Activated T-cell treated with anti-CD3 and anti-CD28 coated beads, Interleukin-2, amount 50 U/mL, for 72 hours (primary cell): ENCODE measurements at places on chromosomes 1 and 21.

DNA sequence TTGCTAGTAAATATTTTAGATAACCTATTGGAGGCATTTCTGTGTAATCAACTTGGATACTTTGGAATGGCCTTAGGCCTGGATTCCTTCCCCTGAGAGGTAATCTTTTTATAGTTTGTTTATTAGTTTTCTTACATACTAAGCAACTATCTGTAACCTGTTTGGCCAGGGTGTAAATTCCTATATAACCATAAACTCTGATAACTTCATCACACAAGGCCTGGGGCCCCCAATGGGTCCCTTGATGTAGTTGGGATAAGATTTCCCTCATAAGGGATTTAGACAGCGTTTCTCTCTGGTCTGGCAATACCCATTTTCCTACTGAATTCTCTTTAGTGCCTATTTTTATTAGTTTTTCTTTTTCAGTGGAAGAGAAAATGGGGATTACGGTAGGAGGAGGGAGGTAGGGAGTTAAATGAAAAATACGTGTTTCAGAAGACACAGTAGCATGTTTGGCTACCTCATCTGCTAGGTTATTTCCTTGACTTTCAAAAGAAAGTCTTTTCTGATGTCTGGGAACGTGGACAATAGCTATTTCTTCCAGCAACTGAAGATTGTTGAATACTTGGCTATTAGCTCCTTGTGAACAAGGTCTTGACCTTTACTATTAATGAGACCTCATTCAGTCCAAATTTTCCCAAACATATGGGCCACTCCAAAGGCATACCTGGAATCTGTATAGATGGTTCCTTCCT is 7.4 kb upstream of the AADACL3 start:
- no peak for DNase-seq

- no peak for DNase-seq
Measured at GRCh38 chr1:192011525-192011924, 146.7 kb upstream of the RGS18 start.

GRCh38 chr1:163574119-163574518 is 252.4 kb downstream of the NUF2 start:
- DNase-seq, result no peak

GRCh38 chr1:236425031-236425663 is 31.1 kb downstream of the EDARADD start:
- peak; percentile 35 for DNase-seq

GRCh38 chr1:23634840-23635651 is 56.6 kb upstream of the RPL11 start:
- peak; percentile 72 for DNase-seq

DNA sequence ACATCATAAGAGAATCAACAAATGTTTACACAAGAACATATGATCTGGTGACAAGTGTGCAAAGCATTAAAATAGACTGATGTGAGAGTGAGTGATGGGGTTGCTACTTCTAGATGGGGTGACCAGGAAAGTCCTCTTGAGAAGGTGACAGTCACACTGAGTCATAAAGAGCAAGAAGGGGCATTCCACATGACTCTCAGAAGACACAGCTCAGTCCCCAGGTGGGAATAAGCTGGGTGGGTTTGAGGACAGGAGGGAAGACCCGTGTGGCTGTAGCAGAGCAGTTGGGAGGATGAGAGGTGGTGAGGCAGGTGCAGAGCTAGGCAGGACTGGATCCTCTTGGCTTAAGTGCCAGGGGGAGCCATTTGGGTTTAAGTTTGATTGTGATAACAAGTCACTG is 53.1 kb downstream of the TNR start:
- no peak for DNase-seq

DNA sequence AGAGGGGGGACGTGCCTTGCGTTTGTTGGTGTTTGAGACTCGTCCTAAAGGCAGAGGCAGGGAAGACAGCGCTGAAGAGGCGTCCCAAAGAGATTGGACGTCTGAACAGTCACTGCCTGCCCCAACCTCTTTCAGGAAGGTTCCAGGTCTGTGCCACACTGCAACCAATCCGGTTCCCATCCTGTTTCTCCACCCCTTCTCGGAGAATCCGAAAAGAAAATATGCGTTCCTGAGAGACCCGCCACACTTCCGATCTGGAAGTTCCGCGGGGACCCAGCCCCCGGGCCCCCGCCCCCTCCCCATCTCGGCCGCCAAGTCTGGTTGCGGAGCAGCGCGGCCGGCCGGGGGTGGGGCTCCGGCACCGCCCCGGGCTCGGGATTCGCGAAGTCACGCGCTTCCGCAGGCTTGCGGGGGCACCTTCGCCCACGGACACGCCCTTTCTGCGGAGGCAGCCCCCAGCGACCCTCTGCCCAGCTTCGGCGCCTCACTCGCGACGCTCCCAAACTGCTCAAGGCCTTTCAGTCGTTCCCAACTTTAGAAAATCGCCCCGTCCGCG is 124.5 kb upstream of the DPYD start:
- peak; percentile 11 for DNase-seq

GRCh38 chr1:90414201-90414600 is 302.9 kb downstream of the BARHL2 start:
- DNase-seq, result no peak

- no peak for DNase-seq
Measured at GRCh38 chr1:97593192-97593591, 327.6 kb downstream of the DPYD start.

- no peak for DNase-seq
Measured at GRCh38 chr1:116123837-116124533, 12.8 kb downstream of the MAB21L3 start.

DNA sequence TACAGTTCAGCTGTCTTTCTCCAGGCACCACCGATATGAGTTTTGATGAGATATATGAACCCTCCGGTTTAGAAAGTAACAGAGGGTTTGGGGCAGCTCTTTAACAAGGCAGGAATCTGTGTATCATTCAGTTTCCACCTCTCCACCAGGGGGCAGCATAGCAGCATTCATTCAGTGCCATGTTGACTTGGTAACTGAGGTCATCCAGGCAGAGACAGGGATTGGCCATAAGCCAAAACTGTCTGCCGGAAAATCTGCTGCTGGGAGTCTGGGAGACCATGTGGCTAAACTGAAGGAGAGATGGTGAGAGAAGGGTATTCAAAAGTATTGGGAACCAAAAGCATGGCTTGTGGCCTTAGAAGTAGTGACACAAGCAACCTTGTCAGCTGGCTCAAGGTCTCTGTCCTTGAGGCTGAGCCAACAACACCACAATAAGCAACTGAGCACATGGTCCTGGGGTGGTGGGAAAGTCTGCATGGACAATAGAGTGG is 98.5 kb downstream of the LMX1A start:
- DNase-seq, result peak; percentile 50

DNA sequence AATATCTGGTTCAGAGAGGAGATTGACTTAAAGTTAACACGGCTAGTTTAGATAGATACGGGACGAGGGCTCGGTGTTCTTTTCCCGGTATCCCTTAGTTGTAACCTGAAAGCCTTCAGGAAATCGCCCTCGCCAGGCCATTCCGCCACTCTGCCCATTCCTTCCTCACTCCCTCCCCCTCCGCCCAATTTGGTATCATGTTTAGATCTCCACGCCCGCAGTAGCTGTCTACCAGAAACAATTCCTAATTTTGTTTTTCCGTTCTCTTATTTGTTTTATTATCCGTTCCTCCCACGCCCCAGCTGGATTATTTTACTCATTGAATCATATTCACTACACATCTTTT is 685 bp upstream of the VAMP4 start:
- DNase-seq, result peak; percentile 27

GRCh38 chr1:82562448-82562847 is 761.7 kb downstream of the ADGRL2 start:
- no peak for DNase-seq

GRCh38 chr1:61978796-61979195 is 215.9 kb upstream of the L1TD1 start:
- no peak for DNase-seq

DNA sequence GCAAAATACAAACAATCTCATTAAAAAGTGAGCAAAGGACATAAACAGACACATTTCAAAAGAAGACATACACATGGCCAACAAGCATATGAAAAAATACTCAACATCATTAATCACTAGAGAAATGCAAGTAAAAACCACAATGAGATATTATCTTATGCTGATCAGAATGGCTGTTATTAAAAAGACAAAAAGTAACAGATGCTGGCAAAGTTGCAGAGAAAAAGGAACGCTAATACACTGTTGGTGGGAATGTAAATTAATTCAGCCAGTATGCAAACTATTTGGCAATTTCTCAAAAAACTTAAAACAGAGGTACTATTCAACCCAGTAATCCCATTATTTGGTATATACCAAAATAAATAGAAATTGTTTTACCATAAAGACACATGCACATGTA is 32.2 kb upstream of the TNFSF18 start:
- DNase-seq, result no peak

DNA sequence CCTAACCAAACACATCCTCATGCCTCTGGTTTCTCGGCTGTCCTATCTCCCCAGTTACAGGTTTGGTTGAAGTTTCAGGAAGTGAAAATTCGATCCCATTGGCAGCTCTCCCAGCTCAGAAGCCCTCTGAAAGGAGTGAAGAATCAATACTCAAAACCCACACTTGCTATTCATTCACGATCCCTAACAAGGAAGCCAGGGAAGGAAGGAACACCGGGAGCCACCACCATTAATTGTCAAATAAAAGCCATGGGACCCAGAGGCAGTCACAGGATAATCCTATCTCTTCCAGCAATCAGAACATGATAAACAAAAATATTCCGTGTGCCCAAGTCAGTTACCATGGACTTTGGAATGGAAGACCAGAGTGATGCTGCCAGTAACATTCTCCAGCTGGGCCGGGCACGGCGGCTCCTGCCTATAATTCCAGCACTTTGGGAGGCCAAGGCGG is 7.0 kb downstream of the TMPRSS2 start:
- DNase-seq, result no peak

- no peak for DNase-seq
Measured at GRCh38 chr1:94193128-94193527, 44.3 kb downstream of the ARHGAP29 start.

GRCh38 chr1:179234863-179235262 is 5.4 kb upstream of the ABL2 start:
- no peak for DNase-seq

DNA sequence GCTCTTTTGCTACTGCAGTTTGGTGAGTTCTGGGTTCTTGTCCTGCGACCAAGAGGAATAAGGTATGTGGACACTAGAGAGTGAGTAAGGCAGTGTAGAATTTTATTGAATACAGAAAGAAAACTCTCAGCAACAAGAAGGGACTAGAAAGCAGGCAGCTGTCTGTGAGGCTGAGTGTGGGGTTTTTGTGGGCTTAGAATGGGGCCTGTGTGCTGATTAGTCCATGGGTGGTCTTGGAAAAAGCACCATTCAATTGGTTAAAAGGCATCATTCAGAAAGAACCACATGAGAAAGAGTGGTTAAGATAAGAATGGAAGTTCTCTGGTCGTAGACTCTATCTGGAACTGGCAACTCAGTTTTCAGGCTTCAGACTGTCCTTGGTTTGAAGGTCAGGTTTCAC is 298.8 kb downstream of the TGFB2 start:
- DNase-seq, result no peak

DNA sequence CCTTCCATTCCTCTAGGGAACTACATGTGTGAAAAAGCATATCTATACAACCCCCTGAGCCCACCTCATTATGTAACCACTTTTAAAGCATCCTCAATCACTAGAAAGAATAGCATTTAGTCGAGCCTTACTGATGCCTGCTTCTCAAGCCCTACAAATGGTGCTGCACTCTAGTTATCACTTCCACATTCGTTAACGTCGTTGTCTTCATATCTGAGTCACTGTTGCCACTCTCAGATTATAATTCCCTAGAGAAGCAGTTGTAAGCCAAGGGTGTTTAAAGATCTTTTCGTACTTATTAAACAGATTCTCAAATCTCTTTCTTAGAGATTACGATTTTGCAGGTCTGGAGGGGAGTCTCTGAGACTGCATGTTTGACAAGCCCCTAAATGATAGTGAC is 16.5 kb downstream of the ATP1B1 start:
- no peak for DNase-seq

GRCh38 chr1:111197598-111198284 is 2.7 kb downstream of the DENND2D start:
- DNase-seq, result no peak

DNA sequence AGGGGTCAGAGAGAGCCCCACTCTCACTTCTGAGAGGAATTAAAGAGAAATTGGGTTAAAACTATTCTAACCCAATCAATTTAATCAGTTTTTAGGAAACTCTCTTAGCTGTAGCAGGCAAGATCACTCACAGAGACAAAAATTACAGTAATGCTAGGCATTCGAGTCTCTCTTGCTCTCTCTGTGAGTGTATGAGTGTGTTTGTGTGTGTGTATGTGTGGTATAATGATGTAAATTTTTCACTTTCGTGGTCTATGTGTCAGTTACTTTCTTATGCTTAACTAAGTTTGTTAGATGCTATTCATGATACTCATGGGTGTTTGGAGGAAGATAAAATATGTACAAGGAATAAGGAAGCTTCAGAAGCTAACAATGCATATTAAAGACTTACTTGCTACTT is 131.3 kb downstream of the FASLG start:
- DNase-seq, result no peak

DNA sequence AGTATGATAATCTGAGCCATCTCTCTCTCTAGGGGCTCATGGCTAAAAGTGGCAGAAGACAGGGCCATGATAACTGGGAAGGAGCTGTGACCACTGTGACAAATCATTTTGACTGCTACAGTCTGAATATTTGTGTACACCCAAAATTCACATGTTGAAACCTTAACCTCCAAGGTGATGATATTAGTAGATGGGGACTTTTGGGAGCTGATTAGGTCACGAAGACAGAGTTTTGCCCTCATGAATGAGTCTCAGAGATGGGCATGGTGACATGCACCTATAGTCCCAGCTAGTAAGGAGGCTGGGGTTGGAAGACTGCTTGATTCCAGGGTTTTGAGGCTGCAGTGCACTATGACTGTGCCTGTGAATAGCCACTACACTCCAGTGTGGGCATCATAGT is 174.9 kb downstream of the PLD5 start:
- no peak for DNase-seq

GRCh38 chr1:61842863-61843514 is 100.7 kb downstream of the PATJ start:
- DNase-seq, result no peak

- no peak for DNase-seq
Measured at GRCh38 chr1:209187589-209187988, 395.9 kb upstream of the CAMK1G start.

DNA sequence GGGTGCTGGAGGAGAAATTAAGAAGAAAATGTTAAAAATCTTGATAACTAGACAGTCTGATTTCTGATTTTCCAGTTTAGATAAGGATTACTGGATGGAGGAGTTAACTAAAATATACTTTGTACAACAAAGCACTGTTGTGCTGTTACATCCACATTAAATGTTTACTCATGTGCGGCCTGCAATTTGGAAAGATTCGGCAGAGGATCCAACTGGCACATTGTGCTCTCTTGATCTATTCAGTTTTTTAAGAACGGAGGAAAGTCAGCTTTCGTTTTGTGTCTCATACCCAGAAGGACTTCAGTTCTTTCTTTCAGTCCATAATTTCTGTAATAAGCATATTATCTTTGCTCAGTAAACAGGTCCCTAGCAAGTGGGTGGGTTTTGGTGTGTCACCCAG is 52.5 kb downstream of the UCK2 start:
- no peak for DNase-seq

DNA sequence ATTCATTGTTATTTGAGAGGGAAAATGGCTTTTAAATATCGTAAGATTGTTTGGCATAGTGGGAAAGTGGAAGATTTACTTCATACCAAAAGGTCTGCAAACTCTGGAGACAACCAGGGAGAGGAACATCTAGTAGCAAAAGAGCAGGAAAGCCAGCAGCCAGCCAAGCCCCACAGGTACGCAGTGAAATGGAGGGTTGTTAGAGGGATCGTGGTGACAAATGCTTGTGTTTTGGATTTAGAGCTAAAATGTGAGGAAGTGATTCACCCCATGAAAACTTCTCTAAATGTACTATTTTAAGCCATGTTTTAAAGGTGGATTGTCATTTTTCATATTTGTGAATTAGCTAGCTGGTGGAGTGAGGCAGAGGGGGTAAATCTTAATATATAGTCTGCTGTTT is 69.3 kb downstream of the RPS6KC1 start:
- no peak for DNase-seq
